ENCODE measurements at places on chromosomes 16 and 17.

- no peak for DNase-seq
These were observed 6.2 kb upstream of the MEOX1 start for GRCh38 chr17:43667947-43668348.

DNA sequence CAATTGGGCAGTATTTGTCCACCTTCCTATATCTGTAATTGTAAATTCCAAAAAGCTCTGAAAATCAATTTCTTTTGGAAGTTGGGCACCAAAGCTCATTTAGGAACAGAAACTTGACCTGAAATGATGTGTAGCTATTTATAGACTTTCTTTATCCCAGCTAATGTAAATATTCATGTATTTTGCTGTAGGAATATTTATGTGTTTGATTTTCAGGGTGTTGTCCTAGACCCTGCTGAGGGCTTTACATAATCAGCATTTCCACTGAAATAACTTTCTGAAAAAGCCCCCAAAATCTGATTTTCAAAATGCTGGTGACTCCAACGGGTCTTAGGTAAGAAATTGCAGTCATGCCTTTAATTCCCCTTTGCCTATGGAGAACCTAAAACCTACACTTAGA, 4.1 kb downstream of the RBFOX1 start:
- DNase-seq: no peak

DNA sequence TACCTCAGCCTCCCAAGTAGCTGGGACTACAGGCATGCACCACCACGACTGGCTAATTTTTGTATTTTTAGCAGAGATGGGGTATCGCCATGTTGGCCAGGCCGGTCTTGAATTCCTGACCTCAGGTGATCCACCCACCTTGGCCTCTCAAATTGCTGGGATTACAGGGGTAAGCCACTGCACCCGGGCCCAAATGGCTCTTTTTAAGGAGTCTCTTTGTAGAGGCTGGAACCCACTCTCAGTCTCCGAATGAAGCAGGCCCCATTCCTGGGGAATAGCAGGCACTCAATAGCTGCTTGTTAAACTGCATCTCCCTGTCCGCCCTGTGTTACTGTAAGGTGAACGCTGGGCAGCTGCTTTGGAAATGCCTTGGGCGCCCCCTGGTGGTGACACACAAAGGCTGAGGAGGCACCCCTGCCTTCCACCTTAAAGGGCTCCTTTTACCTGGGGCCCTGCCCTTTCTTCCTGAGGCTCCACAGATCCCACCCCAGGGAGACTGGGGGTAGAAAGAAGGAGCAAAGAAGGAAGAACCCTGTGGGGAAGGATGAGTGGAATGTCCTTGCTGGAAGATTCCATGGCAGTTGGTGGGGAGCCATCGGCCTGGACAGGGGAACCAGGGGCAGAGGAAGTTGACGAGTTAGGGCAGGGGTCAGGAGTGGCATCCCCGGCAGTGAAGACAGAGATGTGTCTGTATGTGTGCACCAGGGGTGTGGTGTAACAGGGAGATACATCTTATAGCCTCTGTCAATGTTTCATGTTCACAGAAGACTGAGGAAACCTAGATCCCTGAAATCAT, 6.1 kb upstream of the SP2 start:
- DNase-seq: peak; percentile 95

GRCh38 chr17:33164169-33164881, 128.8 kb downstream of the ASIC2 start:
- no peak for DNase-seq

GRCh38 chr17:7887038-7887481, 1.5 kb upstream of the CHD3 start:
- no peak for DNase-seq

DNA sequence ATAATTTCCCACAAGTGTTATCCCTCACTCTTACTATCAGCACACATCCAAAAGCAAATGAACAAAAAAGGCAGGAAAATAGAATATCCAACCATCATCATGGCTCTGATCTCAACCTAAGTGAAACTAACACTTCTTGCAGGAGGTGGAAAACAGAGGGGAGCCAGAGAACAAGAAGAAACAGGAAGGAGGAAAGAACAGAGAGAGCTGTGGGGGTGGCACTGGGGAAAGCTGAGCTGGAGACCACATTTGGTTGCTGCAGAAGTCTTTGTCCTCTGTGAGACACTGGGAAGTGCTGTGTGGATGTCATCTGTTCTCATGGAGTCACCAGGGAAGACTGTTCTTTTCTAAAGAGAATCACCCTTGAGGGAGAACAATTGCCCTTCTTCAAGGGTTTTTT, 34.7 kb downstream of the GRB7 start:
- no peak for DNase-seq

- DNase-seq: no peak
These were observed 6.1 kb upstream of the DRC7 start for GRCh38 chr16:57688487-57688986.

GRCh38 chr17:78108726-78109488, 19.6 kb downstream of the TMC6 start:
- DNase-seq: no peak

GRCh38 chr17:57993471-57994365, 5.7 kb upstream of the VEZF1 start:
- no peak for DNase-seq

DNA sequence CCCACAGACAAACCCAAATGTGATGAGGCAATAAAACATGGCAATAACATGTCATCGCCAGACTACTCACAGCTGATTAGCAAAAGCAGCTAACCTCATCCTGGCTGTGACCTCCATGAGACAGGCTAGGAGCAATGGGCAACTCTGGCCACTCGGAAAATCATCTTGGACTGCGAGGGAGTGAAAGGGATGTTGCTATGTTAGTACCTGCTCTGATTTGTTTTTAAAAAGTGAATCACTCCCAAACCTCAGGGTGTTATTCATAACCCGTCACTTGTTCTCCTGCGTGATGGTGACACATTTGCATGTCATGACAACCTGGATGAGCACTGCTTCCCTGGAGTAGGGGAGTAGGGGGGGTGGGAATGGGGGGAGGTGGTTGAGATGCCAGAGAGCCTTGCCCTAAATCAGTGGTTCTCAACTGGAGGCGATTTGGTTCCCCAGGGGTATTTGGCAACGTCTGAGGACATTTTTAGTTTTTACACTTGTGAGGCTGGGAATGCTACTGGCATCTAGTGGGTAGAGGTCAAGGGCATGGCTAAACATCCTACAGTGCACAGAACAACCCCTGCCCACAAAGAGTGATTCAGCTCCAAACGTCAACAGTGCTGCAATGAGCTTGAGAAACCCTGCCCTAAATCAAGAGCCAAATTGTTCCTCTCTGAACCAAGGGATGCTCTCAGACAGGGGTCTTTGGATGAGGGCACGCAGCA, 241.7 kb downstream of the SOX9 start:
- DNase-seq: no peak

Measured in stimulated activated CD4-positive, alpha-beta T cell treated with anti-CD3 and anti-CD28 coated beads, Interleukin-15, amount 100 ng/mL, for 24 hours (primary cell).